ENCODE measurements at places on chromosomes 5 and 9.

DNA sequence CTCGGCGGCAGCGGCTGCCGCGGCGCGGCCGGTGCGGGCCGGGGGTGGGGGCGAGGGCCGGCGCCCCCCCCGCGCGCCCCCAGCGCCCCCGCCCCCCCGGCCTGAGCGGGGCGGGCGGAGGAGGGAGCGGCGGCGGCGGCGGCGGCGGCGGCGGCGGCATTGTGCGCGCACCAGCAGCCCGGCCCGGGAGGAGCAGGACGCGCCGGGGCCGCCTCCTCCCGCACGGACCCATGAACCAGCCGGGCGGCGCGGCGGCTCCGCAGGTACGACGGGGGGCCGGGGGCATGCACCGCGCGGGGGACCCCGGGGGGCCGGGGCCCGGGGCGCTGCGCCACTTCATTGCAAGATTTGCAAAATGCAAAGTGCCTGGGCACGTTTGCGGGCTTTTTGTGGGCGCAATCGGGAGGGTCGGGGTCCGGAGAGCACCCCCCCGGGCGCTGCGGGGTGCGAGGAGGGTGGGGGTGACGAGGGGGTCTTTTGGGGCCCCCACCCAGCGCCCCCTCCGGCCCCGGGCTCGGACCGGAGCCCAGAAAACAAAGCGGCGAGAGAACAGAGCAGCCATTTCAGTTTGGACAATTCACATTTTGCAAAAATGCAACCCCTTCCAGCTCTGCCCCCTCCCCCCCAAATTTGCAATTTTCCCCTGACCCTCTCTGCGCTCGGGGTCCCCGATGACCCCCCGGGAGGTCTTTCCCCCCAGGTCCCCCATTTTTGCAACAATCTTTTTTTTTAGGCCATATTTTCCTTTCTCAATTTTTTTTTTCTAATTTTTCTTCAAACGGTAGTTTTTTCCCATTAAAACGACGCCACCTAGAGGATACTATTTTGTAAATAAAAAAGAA lies at the start of gene ZNF618:
Gene ZNF618 (plus strand): TSS at position 159 of the 842 bp plus-strand sequence. CDS start 72 bp downstream, at position 231.
- DNase-seq = peak; percentile 73

DNA sequence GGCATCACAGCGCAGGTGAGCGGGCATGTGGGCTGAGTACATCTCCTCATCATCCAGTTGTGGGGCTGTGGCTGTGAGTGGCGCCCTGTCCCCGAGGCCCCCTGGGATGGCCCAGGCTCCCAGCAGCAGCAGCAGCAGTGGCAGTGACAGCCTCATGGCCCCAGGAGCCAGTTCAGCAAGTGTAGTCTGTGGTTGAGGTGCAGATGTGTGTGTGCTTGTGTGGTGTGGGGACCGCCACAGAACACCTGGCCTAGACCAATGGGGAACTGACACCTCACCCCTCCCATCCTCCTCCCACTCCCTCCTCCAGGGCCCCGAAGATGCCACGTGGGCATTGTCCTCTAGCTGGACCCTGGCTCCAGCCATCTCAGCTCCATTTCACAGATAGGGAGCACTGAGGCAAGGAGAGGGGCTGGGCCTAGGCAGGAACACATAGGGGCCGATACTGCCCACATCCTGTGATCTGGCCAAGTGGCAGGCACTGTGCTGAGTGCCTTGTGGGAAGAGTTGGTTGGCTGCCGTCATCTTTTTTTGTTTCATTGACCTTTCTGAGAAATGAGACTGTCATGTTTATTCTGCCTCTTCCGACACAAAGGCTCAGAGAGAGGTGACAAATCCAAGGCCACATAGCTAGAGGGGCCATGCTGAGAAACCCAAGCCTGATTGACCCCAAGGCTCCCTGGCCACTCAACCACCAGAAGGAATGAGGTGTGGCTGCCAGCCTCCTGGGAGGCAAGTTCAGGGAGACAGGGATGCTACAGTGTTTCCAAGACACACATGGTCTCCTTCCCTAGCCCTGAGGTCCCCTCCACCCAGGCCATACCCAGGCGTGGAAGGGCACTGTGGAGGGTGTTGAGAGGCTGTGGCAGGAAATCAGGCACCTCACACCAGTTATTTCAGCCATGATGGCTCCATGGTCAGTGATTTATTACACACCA lies at the start of gene MZB1:
Gene MZB1 (minus strand): TSS at position 213 of the 938 bp plus-strand sequence. CDS start 57 bp downstream, at position 156.
- DNase-seq = peak; percentile 35

DNA sequence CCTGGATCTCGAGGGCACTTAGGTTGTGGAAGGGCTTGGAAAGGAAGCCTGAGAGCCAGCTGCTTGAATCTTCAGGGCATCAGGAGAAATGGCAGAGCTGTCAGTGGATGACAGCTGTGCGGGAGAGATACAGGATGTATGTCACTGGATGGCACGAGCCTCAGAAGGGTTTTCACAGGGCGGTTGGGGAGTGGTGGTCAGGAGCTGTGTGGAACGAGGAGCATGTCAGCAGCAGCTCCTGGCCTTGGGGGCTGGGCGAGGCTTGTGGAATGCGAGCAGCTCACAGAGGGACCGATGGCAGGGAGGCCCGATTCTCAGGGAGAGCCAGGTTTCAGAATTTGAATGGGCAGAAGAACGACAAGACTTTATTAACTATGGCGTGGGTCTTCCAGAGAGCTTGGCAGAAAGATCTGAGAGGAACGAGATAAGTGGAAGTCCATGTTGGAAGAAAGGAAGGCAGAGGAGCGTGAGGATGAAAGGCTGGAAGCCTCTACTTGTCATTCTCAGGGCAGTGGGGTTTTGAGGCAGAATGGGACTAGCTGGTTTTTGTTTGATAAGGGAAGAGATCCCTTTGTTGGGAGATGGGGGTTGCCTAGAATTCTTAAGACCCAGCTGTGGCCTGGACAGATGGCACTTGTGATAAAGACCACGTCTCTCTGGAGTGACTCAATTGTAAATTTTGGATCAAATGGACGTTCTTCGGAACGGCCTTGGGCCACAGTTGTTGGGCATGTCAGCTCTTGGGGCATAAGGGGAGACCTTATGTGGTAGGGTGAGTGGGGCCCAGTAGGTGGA lies 60.3 kb downstream of the SNX30 start:
- peak; percentile 32 for DNase-seq

DNA sequence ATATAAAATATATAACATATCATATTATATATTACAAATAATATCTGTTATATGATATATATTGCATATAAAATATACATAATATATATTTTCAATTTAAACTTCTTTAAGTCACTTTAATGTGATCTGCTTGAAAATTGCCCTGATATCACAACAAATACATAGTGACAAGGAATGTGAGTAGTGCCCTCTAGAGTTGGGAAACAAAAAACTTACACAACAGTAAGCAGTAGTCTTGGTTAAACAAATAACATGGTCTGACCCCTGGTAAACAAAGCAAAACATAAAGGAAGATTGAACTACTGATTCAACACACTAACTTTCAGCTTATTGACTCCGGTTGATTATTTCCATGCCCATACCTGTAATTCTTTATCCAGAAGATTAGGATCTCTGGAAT lies 188.3 kb upstream of the NMUR2 start:
- DNase-seq = peak; percentile 2

DNA sequence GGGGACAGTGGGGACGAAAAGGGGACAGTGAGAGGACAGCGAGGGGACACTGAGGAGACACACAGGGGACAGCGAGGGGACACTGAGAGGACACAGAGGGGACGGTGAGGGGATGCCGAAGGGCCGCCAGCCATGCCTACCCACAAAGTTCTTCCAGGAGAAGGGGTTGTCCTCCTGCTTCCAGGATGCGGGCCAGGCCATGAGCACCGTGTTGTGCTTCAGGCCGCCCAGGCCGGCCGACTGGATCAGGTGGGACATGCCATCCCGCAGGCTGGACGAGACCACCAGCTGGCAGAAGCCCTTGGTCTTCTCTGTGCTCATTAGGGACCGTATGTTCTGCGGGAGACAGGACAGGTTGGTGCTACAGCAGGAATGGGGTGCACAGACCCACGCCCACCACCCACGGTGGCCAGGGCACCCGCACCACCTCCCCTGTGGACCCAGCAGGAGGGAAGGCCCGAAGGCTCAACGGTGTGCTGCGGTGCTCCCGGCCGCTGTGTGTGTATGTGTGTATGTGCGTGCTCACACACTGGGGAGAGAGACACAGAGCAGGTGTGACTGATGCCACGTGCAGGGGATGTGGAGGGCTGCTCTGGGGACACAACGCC lies 46.6 kb downstream of the SLC12A7 start:
- no peak for DNase-seq

DNA sequence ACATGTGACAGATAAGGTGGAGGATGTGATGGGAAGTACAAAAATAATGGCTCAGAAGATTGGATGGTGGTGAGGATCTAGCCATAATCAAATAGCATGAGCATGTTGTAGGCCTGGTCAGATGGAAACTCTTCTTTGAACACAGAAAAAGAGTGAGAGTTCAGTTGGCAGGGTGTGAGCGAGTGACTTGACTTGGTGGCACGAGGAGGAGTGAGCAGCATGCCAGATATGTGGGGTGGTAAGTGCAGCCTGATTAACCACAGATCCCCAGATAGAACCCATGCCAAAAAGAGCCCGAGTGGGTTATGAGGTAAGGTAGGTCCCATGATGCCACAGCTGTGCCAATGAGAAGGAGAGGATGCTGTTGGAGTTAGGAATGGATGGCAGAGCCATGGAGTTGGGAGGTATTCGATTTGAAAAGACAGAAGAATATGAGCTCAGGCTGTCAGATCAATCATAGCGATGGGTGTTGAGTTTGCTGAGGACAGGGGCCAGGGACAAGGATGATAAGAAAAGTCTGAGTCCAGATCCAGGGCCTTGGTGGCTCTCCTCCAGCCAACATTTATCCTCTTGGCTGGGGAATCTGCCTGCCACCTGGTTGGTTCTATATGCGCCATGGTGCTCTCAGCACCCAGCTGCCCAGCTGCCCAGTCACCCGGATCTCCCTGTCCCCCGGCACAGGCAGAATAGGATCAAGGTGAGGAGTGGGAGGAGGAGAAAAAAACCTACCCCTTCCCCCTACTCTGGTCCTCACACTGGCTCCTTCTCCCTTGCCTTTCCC lies 16.5 kb downstream of the GARNL3 start:
- DNase-seq = no peak

DNA sequence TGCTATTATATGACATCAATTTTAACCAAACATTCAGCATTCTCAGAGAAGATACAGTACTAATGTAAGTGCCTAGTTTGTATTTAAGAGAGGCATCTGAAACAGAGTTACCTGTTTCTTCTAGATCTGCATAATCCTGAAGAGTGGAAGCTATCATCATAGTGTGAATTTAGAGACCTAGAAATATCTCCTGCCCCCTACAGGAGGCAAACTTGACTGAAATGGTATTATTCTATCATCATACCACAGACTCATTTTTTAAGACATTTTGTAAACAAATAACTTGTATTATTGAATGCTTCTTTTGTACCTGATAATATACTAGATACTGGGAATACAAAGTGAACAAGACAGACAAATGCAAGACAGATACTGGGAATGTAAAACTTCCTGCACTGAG lies 216.8 kb upstream of the RPS23 start:
- DNase-seq = no peak

DNA sequence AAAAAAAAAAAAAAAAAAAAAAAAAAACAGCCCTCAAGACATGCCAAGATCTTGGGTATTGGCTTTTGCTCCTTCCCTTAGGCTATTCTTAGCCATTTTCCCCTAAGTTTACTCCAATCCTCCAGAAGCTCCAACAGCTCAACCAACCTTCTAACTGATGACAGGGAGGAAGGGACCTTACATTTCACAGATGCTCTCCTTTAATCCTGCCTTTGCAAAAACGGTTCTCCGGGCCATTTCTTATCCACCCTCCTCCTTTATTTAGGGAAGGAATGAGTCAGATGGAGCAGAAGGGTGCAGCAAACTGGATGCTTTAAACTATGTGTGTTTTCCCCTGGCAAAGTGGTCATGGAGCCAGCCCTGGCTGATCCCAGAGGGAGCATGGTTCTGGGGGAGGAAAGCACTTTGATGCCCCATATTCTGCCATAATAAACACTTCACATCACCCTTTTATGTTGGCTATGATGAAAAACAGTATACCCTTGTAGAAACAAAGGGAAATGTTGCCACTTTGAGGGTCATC lies 369.4 kb upstream of the DMAC1 start:
- no peak for DNase-seq
